Stimulated activated naive CD4-positive, alpha-beta T cell treated with Interleukin-2 at 50 U/mL for 16 hours (primary cell): ENCODE measurements at places on chromosomes 12 and 14.

- no peak for DNase-seq
Observed at GRCh38 chr12:118212606-118213005, 76.7 kb downstream of the PEBP1 start.

DNA sequence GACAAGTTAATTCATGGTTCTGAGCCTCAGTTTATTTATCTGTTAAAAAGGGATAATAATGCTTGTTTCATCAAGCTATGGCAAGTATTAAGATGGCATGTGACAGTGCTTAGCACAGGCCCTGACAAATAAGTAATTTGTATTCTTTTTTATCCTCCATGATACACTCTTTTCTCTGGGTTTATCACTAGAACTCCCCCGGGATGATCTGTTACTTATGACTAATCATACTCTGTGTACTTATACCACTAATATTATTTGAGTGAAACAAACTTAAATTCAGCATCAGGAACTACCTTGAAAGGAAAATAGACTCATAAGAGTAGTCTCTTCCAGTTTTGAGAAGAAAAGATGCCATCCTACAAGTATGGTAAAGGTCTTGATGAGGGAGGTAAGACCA lies 283.8 kb downstream of the PAWR start:
- DNase-seq = no peak

DNA sequence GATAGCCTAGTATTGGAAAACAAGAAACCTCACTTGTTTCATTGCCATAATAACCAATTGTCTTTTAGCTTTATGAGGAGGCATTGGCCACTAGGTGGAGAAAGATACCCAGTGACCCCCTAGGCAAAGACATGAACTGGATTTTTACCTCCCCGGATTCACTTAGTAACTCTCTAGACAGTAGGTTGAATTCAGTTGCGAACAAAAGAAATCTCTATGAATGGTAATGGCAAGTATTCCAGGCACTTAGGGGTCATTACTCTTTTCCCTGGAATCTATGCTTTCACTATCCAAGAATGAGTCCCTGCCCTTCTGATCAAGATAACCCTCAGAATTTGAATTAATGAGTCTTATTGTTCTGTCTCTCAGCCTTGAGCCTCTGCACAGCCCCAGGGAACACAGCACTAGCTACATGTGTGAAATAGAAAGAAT lies 29.5 kb upstream of the RHOJ start:
- no peak for DNase-seq

DNA sequence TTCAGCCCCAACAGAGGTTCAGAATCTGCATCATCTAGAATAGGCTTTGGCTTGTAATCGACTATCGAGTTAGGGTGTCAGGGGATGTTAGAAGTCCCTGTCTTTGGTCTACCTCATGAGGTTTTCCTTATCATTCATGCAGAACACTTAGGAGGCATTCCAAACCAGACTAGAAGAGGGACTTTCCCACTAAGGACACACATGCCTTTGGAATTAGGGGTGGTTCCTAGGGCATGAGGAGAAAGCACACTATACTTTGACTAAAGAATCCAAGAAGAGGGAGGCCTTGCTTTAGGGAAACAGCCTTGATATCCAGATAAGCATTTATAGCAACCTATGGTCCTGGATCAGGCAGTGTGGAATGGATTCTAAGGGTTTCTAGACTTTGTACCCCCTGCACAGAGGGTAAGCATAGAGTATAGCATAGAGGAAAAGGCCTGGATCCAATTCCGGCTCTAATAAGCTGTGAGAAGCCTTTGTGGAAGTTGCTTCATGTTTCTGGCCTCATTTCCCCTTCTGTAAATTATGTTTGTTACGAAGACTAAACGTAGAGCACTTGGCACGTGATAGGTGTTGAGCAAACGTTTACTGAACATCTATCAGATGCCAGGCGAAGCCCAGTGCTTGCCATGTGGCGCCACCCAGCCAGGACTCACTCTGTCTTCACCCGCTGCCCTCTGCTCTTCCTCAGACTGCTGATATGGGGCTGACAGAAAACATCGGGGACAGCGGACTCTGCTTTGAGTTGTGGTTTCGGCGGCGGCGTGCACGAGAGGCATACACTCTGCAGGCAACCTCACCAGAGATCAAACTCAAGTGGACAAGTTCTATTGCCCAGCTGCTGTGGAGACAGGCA lies 13.2 kb downstream of the ZNF219 start:
- no peak for DNase-seq

GRCh38 chr12:19998961-19999804 lies 369.2 kb upstream of the PDE3A start:
- DNase-seq = no peak

GRCh38 chr14:53861781-53862180 lies 94.8 kb downstream of the BMP4 start:
- no peak for DNase-seq

DNA sequence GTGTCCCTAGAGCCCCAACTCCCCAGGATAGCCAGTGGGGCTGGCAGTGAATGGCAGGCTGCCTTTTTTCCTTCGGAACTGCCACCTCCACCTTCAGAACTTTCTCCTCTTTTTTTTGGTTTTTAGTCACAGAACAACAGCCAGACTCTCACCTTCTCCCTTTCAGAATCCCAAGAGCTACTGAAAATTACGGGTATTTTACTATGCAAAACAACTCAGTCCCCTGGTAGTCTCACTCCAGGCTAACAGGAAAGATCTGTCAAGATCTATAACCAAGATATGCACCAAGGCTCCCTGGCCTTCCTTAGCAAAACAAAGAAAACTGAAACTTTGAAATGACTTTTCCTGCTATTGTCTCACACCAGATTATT lies 12.5 kb downstream of the PLEKHG6 start:
- DNase-seq = no peak

GRCh38 chr12:79848339-79848738 lies 86.6 kb downstream of the PPP1R12A start:
- no peak for DNase-seq

DNA sequence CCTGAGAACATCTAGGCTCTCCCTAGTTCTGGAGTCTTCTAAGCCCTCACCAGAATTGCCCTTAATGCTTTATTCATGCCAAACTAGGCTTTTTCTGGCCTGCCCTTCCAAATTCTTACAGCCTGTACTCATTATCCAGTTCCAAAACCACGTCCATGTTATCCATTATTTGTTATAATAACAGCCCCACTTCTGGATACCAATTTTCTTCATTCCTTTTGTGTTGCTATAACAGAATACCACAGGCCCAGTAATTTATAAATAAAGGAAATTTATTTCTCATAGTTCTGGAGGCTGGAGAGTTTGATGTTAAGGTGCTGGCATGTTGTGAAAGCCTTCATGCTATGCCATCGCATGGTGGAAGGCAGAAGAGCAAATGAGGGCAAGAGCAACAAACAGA lies 68.0 kb upstream of the AMIGO2 start:
- DNase-seq = no peak

DNA sequence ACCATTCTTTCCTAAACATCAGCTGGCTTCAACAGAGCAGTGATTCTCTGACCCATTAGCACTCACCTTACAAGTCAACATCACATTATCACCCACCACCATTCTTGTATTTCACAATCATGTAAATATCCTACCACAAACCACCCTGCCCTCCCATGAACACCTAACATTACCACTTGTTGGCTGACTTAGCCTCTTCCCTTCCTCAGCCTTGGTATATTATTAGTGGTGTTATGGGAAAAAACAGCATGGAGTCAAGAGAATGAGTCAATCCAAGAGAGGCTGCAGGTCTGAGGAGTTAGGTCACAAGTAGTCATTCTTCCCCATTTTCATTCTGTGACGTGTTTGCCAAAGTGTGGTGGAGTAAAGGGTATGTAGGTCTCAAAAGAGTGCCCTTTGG lies 22.3 kb upstream of the MGP start:
- DNase-seq = no peak

DNA sequence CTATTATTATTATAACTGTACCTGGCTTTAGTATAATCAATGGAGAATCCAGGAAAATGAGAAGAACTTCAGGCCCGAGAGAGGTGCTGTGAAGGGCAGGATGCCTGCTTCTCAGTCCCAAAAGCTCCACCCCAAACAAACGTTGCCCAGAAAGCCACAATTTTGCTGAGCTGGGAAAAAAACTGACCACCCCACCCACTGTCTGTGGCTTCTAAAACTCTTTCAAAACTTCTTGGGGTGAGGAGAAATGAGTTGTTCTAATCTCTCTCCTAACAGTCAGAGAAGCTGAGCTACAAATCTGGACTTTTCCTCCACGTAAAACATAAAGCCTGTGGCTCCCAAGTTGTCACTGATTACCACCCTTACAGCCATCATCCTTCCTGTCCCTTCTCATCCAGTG lies 13.4 kb downstream of the VDR start:
- DNase-seq = no peak

DNA sequence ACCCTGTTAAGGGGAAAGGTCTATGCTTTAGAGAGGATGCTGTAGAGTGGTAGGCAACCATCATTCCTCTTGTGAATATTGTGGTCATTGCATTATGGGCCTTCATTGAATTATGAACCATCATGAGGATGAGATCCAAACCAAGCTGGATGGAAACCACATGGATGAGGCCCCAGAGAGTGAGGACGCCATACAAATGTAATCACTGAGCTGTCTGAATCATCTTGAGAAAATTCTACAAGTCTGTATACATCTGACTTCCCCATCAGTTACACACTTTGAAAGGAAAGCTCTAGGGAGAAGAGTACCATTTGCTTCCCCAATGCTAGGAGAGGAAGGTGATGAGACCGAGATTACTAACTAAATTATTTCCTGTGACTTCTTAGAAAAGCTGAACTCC lies 172.9 kb downstream of the CACNA1C start:
- DNase-seq = no peak
